ENCODE measurements at places on chromosomes 13 and 19.

DNA sequence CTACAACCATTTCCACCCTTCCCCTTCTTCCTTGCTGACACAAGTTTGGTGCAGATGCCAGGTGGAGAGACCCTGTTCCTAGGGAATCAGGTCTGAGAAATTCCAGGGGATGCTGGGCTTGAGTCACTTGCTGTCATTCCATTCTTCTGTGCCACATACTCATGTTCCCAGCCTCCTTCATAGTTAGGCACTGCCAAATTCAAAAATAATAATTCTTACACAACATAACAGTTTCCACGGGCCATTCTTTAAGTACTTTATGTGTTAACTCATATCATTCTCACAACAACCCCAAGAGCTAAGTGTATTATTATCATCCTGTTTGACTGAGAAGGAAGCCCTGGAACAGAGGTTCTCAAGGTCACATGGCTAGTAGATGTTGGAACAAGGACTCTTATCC lies 27.1 kb upstream of the POMP start:
- DNase-seq = no peak

DNA sequence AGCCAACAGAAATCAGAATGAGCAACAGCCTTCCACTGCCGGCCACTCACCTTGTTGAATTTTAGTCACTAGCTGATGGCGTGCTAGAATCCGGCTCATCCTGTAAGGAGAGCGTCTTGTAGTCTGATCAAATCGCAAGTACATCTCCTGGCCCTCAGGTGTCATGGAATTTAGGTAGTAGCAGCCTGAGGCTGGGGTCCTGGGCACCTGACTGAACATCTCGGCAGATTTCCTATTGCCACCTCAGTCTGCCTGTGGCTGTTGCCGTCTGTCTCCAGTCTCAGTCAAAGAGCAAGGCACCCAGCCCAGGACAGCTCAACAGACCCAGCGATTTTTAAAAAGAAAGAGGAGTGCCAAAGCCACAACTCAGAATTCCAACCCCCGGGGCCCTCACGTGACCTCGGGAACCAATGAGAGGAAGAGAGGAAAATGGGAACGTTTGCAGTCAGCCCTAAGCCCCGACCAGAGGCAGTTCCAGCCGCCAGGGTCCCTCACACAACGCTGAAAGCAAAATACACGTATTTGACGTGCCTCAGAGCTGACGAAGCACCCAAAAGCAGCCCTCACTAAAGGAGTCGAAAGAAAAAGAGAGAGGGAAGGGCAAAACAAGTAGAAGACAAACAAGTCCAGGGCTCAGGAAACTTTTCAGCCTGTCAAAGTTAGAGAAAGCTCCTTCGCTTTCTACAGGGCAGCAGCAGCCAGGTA lies at the start of gene STARD13:
TSS of gene STARD13 (minus strand) at position 336 of the 705 bp plus-strand sequence. CDS start at position 219, 117 bp downstream.
- DNase-seq = no peak

DNA sequence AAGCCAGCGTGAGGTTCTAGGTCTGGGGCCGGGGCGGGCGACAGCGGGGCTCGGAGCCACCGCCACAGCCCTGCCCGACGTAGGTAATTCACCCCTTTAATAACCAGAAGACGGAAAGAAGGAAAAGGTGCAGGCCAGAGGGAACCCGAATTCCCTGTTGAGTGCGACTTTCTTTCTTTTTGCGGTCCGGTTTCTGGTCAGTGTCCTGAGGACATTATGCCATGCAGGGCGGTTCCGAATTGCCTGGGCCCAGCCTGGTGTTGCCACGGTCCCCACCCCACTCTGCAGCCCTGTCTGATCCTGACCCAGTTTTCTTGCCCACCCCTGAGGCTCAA lies 18.4 kb upstream of the TFDP1 start:
- DNase-seq = no peak

- no peak for DNase-seq
Observed at GRCh38 chr19:35305181-35305580, 13.2 kb downstream of the MAG start.

- DNase-seq = no peak
Observed at GRCh38 chr19:30074741-30075715, 133.0 kb downstream of the URI1 start.

Measured in stimulated activated CD4-positive, alpha-beta T cell treated with anti-CD3 and anti-CD28 coated beads, TNF-alpha, amount 100 ng/mL, for 4 hours (primary cell).